ENCODE measurements at places on chromosomes 12 and 14.

GRCh38 chr12:111120578-111120977 is 200.2 kb upstream of the MYL2 start:
- DNase-seq: no peak

GRCh38 chr12:23911574-23911973 is 37.9 kb downstream of the SOX5 start:
- no peak for DNase-seq

GRCh38 chr12:66107451-66107915 is 23.1 kb downstream of the LLPH start:
- no peak for DNase-seq

GRCh38 chr12:52209321-52209720 is 17.5 kb upstream of the KRT80 start:
- DNase-seq: no peak

DNA sequence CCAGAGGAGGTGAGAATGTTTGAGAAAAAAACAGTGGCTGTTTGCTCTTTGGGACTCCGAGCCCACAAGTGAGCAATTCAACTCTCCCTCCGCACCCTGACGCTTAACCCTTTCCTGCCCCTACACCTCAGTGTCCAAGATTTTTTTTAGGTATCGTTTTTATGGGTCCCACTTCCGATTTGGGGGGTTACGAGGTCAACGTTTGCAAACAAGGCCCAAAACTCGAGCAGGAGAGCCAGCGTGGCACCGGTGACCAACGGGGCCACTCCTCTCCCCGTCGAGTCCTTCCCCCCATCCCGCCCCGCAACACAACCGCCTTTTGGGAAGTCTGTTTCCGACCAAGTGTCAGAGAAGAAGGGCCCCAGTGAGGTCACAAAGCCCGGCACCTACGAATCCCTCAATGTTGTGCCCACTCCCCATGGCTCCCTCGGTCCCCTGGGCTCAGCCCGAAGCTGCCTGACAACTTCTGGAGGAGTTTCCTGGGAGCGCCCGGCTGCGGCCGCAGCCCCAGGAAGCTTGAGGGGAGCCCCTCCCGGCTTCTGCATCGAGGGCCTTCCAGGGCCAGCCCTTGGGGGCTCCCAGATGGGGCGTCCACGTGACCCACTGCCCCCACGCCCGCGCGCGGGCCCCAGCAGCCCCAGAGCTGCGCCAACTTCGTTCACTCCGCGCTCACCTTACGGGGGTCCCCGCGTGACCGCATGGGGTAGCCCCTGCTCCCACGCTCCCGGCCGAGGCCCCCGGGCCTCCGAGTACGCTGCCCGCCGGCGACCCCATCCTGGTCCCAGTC is 1.2 kb downstream of the CDK2AP1 start:
- no peak for DNase-seq

GRCh38 chr14:23612354-23612732 is 23.8 kb upstream of the DHRS2 start:
- no peak for DNase-seq

- DNase-seq: no peak
These were observed 11.4 kb downstream of the SLC7A8 start for GRCh38 chr14:23172096-23172495.

DNA sequence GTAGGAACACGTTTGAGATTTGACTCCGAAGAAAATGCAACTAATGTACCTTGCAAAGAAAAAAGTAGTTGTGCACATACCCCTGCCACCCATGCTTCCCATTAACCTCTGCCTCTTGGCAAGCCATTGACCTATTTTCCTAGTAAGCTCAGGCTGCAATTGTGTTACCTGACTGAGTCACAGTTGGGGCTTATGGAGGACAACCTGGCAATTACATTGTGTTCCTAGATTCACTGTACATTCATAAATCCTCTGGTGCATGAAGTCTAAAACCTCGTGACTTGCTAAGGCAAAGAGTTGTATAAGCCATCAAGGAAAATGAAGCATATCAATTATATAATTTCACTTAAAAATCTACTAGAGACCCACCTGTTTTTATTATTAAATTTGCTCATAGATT is 62.0 kb upstream of the DUSP6 start:
- DNase-seq: no peak

- DNase-seq: no peak
These were observed 13.6 kb upstream of the TBC1D30 start for GRCh38 chr12:64810831-64811230.

- DNase-seq: no peak
These were observed 51.9 kb downstream of the MAP1LC3B2 start for GRCh38 chr12:116610971-116611541.

DNA sequence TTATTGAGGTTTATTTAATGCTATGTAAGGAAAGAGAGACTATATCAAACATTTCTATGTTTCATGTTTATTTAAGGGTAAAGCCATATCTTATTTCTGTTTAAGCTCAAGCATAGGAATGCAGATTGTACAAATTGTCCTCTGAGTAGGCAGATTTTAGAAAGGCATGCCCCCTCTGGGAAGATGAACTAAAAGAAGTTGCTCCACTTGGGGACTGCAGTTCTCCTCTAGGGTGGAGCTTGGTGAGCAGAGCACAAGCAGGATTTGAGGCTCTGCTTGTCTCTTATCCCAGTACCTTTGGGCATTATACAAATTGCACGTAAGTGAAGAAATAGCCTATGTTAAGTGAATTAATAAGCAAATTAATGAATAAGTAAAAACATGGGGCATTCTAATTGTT is 96.2 kb upstream of the PDE3A start:
- no peak for DNase-seq

DNA sequence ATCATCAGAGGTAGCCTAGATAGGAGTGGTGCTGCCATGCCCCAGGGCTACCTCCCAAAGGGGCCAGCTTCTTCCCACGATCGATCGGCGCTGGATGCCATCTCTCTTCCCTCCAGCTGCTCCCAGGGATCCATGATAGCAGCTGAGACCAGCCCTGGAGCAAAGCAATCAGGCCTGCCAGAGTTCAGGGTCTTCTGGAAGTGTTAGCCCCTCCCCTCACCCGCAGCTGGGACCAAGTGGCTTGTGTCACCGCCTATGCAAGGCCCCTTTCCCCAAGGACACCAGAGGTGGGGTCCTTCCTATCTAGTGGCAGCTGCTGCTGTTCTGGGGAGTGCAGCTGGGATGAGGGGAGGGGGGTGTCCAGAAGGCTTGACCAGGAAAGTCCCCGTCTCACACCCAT is 87.0 kb downstream of the IRF2BPL start:
- DNase-seq: no peak

GRCh38 chr12:90428465-90428864 is 526.5 kb downstream of the CCER1 start:
- no peak for DNase-seq

DNA sequence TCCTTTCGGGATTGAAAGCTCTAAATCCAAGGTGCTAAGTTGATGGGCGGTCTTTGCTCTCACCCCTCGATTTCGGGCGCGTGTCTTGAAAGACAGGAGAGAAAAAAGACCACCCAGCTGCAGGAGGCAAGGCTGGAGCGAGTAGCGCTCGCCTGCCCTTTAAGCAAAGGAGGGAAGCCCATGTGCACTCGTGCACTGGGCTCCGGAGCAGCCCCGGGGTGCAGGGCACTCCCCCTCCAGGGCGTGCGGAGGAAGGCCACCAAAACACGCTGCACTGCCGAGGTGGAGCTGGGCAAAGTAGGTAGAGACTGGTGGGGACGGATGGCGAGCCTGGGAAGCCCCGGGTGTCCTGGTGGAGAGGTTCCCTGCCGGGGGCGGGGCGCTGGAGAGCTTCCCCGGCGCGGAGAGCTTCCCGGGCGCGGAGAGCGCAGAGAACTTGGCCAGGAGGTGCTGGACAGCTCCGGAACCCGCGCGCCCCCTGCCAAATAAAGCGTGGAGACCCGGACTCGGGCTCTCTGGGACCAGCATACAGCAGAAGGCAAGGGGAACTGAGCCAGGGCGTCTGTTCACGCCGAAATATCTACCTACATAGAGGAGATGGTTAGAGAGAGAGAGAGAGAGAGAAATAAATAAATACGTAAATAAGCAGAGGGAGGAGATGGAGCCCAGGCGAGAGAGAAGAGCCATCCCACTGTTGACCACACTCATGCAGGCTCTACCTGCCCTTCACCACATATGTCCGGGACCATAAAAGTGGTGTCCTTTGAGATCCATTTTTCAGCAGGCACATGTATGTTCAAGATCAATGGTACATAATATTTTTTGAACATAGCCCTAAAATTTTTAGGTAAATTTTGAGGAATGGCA is 662 bp upstream of the NELL2 start:
- DNase-seq: no peak

DNA sequence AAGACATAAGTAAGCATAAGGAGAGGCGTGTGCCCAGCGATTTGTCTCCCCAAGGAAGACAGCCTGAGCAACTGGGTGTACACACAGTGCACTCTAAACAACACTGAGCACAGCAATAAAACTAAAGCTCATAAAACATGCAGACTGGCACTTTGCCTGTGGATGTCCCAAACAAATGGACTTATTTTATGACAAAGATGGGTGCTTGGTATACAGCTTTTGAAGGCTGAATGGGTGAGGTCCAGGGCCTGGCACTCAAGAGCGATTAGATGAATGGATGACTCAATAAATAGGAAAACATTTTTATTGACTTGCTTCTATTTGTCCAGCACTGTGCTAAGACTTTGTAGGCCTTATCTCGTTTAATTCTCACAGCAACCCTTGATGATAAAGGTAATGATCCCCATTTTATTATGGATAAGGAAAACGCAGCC is 28.5 kb downstream of the LGMN start:
- no peak for DNase-seq

DNA sequence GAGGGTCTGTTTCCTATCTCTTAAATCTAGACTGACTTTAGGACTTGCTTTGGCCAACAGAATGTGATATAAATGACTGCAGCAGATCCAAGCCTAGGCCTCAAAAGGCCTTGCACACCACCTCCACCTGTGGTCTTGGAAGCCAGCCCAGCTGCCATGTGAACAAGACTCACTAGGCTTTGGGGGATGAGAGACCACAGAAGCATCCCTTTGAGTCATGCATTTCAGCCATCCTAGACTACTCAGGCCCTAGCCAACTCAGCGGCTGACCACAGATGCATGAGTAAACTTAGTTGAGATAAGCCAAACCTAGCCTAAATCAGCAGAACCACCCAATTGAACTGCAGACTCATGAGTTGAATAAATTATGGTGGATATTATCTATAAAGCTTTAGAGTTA is 87.7 kb downstream of the KCNH5 start:
- no peak for DNase-seq

DNA sequence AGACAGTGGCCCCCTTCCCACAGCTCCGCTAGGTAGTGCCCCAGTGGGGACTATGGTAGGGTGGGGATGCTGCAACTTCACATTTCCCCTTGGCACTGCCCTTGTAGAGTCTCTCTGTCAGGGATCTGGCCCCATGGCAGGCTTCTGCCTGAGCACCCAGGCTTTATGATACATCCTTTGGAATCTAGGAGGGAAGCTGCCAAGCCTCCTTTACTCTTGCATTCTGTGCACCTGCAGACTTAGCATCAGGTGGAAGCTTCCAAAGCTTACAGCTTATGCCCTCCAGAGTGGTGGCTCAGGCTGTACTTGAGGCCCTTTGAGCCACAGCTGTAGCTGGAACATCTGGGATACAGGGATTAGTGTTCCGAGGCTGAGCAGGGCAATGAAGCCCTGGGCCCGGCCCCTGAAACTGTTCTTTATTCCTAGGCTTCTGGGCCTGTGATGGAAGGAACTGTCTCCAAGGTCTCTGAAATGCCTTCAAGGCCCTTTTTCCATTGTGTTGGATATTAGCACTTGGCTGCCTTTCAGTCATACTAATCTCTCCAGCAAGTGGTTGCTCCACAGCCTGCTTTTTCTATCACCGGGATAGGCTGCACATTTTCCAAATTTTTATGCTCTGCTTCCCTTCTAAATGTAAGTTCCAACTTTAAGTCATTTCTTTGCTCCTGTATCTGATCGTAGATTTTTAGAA is 22.2 kb upstream of the OR6J1 start:
- no peak for DNase-seq

DNA sequence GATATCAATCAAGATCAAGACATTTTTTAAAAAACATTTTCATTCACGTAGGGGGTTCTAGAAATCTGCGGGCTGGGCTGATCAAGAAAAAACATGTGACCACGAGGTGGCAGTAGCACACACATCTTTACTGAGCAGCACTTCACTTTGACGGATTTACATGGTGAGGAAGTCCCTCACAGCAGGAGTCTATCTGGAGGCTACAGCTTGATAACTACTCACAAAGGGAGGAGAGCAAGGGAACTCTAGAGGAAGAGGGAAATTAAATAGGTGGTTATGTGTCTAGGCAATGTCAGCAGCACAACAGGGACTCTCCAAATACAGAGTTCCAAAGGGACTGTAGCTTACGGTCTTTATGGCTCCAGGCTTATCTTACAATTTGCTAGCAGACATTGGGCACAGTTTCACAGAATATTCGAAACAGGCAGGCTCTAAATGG is 248.1 kb downstream of the DPY19L2 start:
- DNase-seq: no peak
